ENCODE measurements at places on chromosomes 6 and 20. TPM values are rescaled to one million over a fixed set of nuclear protein-coding genes. Genes with fewer than 3 reads are reported as not detected.

LPA gene
- not detected for total RNA-seq

LY86 gene
- total RNA-seq = 0.61 TPM

BMP7 gene
- not detected for total RNA-seq

ZNF391 gene
- total RNA-seq = 1.0 TPM

TCF15 gene
- 0.36 TPM for total RNA-seq

BMP2 gene
- total RNA-seq = 0.11 TPM

TMEM170B gene
- 1.6 TPM for total RNA-seq

PAK5 gene
- not detected for total RNA-seq

GCNT2 gene
- total RNA-seq = 6.9 TPM

SPTLC3 gene
- total RNA-seq = not detected

PPIL6 gene
- not detected for total RNA-seq

DEFB124 gene
- not detected for total RNA-seq

OR2B6 gene
- not detected for total RNA-seq

FAM83C gene
- 0.10 TPM for total RNA-seq

DNA sequence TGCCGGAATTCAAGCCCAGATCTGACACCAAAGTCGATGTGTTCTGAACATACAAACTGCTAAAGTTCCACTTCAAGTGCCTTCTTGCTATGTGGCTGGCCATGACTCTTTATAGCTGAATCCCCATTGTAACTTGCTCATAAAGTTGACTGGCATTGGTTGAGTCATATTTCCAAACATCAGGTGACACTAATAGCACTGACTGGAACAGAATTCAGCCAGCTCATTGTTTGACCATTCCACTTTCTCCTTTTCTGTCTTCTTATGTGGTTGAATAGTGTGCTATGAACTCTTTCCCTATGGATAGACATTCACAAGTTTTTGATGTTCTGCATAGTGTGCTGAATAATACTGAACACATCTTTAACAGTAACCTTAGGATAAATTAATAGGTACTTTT lies 266.2 kb upstream of the ZFP64 start:
- no peak for DNase-seq

- DNase-seq = no peak
These were observed 26.9 kb downstream of the PXDC1 start for GRCh38 chr6:3724451-3725144.

- no peak for DNase-seq
These were observed 92.4 kb downstream of the MTFR2 start for GRCh38 chr6:136157743-136158142.

DNA sequence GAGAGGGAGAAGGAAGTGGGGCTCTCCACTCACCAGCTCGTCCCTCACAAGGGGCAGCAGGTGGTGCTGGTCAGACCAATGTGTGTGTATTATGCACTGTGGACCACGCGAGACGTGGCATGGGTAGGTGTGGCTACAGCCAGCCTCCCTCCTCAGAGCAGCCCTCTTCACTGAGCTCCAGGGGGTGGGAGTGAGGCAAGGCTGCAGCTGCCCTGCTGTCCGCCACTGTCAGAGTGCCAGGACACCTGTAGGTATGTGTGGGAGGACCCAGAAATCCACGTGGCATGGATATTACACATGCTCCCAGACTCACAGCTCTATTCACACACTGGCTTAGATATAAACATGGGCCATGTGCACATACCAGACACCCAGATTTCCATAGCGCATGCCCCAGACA lies 90.3 kb downstream of the VEGFA start:
- no peak for DNase-seq

DNA sequence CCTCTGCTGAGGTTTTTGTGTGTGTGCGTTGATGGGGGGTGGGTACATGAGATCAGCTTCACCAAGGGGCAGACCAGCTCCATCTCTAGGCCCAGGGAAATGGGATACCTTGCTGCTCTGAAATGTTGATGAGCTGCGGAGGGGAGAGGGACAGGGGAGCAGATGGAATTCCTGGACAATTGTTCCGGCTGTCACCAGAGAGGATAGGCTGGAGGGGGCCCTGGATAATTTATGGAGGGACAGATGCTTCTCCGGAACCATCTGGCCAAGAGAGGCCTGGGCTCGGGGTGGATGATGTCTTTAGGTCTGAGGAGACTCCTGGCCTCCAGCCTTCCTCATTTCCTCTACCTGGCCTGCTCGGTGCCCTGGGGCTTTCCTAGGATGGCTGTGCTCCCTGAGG lies 1.9 kb upstream of the TJAP1 start:
- no peak for DNase-seq

DNA sequence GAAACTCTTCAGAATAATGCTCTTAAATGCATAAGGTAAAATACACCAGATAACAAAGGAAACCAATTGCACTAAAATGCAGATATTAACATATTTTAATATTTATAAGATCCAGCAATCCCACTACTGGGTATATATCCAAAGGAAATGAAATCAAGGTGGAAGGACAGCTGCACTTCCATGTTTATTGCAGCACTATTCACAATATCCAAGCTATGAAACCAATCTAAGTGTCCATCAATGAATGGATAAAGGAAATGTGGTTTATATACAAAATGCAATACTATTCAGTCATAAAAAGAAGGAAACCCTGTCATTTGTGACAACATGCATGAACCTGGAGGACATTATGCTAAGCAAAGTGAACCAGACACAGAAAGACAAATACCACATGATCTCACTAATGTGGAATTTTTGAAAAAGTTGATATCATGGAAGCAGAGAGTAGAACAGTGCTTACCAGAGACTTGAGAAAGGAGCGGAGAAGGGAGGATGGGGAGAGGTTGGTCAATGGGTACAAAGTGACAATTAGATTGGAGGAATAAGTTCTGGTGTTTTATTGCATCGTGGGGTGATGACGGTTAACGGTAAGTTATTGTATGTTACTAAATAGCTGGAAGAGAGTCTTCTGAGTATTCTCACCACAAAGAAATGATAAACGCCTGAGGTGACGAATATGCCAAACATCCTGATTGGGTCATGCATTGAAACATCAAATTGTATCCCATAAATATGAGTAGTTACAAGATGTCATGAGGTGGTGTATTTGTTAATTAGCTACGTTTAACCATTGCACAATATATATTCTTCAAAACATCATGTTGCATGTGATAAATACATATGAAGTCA lies 37.9 kb upstream of the RNF24 start:
- no peak for DNase-seq

DNA sequence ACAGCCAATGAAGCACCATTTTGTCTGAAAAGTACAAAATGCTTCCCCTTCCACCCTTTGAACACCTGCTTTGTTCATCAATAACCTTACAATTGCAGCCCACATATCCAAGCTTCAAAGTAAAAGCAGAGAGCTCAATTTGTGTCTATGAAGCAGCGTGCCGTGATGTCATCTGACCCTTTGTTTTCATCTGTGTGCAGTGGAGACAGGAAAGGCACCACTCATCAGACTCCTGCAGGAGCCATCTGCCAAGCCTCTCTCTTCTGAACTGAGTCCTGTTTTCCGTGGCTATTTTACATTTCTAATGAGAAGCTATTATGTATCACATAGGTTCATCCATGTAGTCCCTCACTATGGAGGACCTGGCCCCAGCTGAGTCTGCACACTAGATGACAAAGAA lies 7.5 kb upstream of the LY86 start:
- no peak for DNase-seq

DNA sequence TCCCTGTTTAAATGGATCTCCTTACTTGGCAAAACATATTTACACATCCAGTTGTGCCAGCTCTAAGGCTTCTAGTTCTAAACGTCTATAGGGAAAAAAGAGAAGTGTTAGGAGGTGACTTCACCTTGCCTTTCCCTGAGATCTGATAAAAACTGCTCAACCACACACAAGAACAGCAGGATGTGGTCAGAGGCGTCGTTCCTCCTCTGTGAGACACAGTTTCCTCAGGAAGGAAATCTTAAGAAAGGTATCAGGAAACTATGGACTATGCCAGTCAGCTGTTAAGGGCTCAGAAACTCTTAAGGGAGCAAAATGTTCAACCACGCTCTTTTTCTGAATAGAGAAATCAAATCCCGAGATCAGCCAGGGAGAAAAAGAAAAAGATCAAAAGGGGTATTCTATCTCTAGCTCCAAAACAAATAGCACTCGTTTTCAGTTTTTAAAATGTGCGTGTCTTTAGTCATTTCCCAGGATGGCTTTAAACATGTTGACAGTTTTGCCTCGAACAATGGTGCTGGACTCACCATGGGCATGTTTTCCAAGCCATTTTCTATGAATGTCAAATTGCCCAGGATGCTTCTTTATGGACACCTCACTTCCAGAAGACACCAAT lies 154.5 kb downstream of the HACE1 start:
- no peak for DNase-seq

GRCh38 chr6:165223101-165223500 lies 86.3 kb downstream of the C6orf118 start:
- no peak for DNase-seq

DNA sequence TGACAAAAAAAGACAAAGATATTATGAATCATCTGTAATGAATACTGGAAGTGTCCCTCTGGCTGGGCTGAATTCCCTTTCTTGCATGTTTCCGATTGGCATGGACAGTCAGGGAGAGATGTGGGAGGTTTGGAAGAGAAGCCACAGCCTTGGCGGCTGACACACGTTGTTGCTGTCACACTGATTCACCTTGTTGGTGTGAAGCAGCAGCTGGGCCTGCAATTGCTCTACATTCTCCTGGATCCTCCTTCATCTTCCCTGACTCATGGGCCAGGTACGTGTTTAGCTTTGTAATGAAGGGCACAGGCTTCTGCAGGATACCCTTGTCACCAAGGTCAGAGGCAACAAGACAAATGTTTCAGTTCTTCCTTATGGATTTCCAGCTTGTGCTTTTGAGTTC lies 13.4 kb upstream of the SMIM8 start:
- no peak for DNase-seq

GRCh38 chr6:45184040-45184439 lies 144.1 kb upstream of the RUNX2 start:
- no peak for DNase-seq

DNA sequence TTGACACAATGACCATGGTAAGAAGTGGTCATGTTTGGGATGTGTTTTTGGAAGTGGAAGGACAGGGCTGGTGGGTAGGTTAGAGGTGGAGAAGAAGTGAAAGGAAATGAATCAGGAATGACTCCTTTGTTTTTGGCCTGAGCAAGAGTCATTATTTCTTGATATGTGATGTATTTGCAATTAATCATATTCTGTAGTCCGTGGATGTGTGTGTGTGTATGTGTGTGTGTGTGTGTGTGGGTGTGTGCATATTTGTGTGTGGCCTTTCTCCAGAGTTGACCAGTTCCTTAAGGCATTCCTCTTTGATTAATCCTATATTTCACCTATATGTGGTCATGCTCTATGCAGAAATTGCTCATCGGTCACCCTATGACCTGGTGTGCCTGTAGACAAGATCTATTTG lies 130.7 kb downstream of the UTRN start:
- DNase-seq = no peak

DNA sequence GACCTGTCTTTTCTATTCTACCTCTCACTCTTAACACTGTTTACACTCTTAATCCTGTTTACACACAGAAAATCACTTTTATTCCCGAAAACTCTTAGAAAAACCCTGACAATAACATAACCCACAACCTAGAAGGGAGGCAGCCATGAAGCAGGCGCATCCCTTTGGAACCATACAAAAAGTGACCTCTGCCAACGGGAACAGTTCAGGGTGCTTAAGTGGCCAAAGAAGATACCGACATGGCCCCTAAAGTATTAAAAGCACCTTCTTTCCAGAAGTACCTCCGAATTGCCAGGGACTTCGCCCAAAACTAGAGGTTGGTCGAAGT lies 490 bp downstream of the MMUT start:
- DNase-seq = no peak

DNA sequence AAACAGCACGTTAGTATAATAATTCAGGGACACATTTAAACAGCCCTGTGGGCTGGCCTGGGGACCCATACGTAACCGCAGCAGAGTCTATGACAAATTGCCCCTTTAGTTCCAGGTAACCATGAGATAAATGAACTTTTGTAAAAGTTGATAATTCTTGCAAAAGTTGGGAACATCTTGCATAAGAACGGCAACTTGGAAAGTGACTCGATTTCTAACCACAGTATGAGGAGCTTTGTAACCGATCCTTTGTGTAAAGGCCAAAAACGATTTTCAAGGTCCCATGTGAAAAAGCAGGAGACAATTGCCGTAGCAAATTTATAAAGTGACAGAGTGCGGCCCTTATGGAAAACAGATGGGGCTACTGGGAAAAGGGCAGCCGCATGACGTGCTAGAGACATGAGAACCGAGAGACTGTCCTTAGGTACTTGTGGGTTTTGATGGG lies 81.6 kb downstream of the PSMG4 start:
- DNase-seq = no peak

- no peak for DNase-seq
These were observed 261.7 kb upstream of the NOX3 start for GRCh38 chr6:155717374-155717773.

- DNase-seq = no peak
These were observed 59.6 kb upstream of the SPDEF start for GRCh38 chr6:34615574-34616226.

DNA sequence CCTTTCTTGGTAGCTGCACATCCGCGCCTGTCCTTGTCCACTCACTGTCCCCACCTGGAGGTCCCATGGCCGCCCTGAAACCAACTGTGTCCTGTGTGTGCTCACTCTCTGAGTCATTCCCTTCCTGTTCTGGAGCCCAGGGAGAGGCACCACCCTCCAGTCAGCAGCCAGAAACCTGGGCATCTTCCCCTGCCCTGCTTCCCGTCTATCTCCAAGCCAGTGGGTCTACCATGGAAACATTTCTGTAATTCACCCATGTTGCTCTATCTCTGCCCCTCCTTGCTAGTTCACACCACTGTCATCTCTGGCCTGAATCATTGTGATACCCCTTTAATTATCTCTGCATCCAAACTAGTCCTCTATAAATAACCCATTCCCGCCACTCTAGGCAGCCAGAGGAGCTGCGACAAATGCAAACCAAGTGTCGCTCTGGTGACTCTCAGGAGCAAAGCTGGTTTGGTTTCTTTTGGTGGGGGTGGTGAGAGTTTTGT lies 28.8 kb upstream of the SYNJ2 start:
- DNase-seq = no peak

DNA sequence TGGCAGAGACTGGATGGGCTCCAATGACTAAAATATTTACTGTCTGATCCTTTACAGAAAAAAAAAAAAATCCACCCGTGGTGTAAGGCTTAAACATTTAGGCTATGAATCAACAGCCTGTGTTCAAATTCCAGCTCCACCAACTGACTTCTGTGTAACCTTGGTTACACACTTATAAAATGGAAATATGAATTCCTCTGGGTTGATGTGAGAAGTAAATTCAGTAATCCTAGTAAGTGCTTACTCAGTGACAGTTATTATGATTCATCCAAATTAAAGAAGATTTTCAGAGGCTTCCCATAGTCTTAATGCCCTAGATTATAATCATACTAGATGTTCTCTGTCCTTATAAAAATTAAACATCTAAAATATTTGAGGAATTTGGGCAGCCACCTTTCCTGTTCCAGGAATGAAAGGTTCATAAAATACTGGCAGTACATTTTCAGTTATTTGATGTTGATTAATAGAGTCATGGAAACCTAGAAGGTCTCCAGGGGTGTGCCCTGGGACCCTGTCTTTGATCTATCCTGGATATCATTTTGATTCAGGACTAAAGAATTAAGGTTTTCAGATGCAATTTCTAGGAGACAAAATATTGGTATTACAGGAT lies 180.3 kb upstream of the ZNF217 start:
- DNase-seq = no peak

- DNase-seq = no peak
These were observed 16.0 kb upstream of the IP6K3 start for GRCh38 chr6:33762713-33763112.

GRCh38 chr6:20255428-20255827 lies 43.2 kb upstream of the MBOAT1 start:
- DNase-seq = no peak

- no peak for DNase-seq
These were observed 123.9 kb upstream of the BACH2 start for GRCh38 chr6:90420500-90420899.

- DNase-seq = no peak
These were observed 48.1 kb downstream of the HLA-DPB1 start for GRCh38 chr6:33123732-33124524.

All from natural killer cell treated with Interleukin-12 subunit alpha and Interleukin-12 subunit beta and Interleukin-15 and Interleukin-18, amount 100 ng/mL, for 72 hours (primary cell).